ENCODE measurements at places on chromosomes 3 and 15.

DNA sequence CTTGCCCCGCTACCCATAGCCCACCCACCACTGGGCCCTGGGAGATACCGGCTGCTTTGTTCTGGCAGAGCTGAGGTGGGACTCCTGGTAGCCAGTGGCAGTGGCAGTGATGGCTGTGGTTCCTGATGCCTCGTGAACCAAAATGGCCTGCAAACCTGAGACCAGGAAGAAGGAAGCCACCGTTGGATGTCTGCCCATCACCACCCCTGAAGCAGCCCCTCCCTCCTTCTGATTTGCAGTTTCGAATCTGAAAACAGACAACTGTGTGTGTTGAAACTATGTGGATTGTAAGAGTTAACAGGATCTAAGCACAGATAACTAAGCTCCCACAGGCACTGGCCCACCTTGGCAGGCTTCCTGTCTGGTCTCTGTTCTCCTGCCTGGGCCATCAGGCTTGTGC, 66.6 kb downstream of the NUP210 start:
- no peak for DNase-seq

- DNase-seq: no peak
Observed at GRCh38 chr3:28836199-28836598, 444.7 kb upstream of the RBMS3 start.

DNA sequence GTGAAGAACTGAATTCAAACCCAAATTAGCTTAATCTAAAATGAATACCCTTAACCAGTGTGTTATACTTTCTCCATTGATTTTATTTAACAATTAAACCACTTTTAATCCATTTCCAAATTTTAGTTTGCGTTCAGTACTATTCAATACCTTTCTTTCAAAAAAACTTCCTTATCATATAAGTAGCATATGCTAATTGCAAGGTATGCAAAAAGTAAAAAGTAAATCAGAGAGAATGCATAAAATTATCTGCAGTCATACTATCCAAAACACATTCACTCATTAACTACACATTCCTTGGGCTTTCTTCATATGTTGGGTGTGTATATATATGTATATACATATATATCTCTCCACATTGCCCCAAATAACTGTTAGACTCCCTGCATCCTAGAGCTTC, 208.8 kb downstream of the CADM2 start:
- no peak for DNase-seq

DNA sequence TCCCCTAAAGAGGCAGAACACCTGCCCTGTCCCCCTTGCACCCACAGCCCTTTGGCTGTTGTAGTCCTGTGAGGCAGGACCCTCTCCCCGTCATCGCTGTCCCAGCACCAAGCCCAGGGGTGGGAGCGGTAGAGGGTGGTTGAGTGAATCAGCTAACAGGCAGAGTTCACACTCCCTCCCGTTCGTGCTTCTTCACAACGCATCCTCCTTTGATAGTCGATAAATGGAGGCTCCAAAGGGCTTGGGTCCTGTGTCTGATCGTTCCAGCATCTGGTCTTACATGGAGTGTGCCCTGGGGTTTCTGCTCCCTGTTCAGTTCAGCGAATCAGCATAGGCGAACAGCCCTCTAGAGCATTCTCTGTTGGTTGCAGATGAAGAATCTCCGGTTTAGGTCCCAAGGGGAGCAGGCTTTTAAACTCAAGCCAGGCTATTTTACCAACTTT, 820 bp upstream of the HMCES start:
- DNase-seq: no peak

GRCh38 chr15:92105611-92106010, 252.1 kb downstream of the SLCO3A1 start:
- no peak for DNase-seq

GRCh38 chr15:69909719-69910444, 187.8 kb downstream of the TLE3 start:
- no peak for DNase-seq

GRCh38 chr3:81871358-81872155, 110.1 kb upstream of the GBE1 start:
- DNase-seq: no peak

DNA sequence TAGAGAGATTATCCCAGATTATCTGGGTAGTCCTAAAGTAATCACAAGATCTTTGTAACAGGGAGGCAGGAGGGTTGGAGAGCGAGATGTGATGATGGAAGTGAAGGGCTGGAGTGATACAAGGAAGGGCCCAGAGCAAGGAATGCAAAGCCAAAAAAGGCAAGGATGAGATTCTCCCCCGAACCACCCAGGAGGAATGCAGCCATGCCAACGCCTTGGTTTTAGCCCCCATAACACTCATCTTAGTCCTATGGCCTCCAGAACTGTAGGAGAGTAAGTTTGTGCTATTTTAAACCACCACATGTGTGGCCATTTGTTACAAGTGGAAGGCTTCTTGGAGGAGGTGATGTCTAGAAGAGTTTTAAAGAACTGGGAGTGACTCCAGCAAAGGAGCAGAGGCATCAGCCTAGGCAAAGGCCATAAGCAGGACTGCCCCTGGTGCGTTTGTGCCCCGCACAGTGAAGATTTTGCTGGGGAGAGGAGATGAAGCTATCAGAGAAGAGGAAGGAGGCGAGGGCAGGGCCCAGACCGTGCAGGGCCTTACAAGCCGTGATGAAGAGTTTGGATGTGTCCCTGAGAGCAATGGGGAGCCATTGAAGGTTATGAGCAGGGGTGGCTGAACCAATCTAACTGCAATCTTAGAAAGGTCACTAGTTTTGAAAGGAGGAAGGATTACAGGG, 25.3 kb upstream of the CORO2B start:
- no peak for DNase-seq

- DNase-seq: no peak
Observed at GRCh38 chr15:60507596-60508424, 28.9 kb upstream of the ICE2 start.

GRCh38 chr3:149657321-149657925, 402 bp downstream of the WWTR1 start:
- no peak for DNase-seq

DNA sequence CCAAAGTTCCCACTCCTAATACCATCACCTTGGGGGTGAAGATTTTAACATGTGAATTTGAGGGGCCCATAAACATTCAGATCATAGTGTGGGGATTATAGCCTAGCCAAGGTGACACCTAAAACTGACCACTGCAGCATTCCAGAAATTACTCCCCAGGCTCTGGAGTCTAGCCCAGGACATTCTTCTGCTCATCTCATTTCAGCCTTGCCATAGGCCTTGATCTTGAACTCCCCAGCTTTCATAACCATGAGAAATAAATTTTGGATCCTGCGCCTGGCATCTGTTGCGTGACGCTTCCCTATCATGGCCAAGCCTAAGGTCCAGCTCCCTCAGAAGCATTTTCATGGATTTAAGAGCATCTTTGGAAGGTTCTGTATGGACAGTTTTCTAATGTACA, 502.9 kb upstream of the THBS1 start:
- DNase-seq: no peak

DNA sequence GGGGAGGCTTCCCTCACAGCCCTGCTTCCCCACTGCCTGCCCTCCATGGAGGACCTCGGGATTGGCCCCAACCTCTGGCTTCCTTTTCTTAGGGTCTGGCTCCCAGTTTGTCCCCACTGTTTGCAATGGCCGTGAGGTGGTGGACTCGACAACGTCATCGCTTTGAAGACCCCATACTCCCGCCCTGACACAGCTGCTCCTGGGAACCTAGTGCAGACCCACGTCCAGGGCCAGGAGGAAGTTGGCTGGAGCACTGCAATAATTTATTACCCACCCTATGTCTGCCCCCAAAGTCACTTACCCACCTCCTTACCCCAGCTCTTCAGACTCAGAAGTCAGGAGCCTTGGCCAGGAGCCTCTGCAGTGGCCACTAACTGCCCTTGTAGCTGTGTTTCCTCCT, 11.1 kb downstream of the GRM2 start:
- no peak for DNase-seq
